Activated CD8-positive, alpha-beta memory T cell treated with anti-CD3 and anti-CD28 coated beads for 1 hour (primary cell): ENCODE measurements at places on chromosomes 2 and 18.
A peak's percentile ranks its signal among the peaks of the same experiment; 100 is the strongest.

- DNase-seq = no peak
Observed at GRCh38 chr2:180539541-180539940, 440.9 kb upstream of the UBE2E3 start.

GRCh38 chr2:138724327-138724726 lies 55.9 kb downstream of the NXPH2 start:
- no peak for DNase-seq

DNA sequence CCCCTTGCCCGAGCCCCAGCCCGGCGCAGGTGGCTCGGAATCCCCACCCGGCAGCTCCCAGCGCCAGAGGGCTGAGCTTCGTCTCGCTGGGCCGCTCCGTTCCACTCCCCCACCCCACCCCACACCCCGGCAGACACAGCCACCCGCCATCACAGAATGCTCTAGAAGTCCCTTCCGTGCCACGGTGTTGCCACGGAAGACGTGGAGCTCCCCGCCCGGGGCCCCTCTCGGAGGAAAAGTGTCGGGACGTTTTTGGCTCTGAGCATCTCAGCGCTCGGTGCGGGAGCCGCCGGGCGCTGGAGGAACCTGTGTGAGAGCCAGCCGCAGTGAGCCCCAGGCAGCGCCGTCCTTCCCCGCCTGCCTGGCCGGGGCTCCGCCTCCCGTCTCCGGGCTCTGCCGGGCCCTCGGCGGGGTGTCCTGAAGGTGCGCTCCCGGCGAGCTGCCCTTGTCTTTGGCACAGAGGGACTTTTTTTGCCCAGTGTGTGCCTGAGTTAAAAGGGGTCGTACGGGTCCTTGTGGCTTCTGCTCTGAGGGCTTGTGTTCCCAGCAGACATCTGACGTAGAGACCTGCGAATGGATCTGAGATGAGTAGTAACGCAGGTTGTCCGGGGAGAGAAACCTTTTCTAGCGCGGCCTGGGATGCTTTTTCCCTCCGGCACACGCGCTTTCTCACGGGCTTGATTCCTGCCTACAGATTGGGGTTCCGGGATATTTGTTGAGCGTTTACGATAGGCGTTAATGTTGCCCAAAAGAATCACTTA lies 1.8 kb downstream of the ZCCHC2 start:
- no peak for DNase-seq

DNA sequence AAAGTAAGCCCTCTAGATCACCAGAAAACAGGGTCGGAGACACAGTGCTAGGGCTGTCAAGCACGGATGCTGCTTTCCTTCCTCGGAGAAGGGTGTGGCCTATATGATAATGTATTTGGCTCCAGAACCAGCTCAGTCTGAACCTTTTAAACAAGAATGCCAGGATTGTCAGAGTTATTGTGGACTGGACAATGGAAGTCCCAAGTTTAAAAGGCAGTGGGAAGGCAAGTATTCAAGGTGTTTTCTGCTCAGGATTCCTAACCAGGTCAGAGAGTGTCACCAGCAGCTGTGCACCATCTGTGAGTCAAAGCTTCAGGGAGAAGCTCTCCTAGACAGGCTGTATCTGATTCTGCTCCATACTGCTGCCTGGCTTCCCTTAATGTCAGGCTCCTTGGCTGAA lies 94.8 kb downstream of the SPOPL start:
- DNase-seq = no peak

GRCh38 chr2:7417845-7418742 lies 500.9 kb downstream of the RNF144A start:
- DNase-seq = no peak

DNA sequence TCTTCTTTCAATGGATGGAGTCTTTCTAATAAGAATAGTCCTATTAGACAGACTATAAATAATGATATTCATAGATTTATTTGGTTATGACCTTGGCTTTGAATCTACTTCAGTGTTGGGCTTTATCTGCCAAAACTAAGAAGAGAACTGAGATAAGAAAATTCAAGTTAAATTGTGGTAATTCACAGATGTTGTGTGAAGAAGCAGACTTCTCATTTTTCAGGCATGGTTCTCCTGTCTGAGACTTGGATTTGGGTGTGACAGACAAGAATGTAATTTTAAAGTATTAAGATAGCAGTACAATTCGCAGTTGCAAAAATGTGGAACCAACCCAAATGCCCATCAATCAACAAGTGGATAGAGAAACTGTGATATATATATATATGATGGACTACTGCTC lies 124.7 kb downstream of the QPCT start:
- DNase-seq = no peak

DNA sequence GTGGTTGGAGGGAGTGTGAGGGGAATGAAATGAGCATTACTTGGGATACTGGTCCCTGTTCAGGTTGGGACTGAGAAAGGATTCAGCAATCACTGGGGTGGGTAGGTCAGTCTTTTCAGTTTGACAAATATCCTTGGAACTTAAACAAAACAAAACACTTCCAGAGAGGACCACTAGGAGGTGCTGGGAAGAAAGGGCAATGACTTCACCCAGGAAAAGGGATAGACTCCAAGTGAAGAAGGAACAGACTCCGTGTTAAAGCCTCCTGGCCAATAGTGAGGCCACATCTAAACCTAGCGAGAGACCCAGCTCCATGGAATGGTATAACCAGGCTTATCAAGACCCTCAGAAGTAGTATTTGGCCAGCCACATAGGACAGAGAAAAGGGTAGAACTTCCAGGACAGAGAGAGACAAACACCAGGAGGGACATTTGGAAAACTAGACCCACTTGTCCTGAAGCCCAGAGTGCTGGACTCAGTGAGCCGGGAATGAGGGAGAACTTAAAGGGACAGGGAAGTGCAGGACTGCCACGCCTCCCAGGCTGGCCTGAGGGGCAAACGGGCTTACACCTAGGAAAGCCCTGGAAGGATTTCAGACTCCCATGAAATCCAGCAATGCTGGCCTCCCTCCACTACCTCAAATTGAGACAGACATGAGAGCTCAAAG lies 19.6 kb upstream of the KCNG3 start:
- no peak for DNase-seq

GRCh38 chr18:75066936-75067335 lies 142.0 kb downstream of the PTGR3 start:
- no peak for DNase-seq

DNA sequence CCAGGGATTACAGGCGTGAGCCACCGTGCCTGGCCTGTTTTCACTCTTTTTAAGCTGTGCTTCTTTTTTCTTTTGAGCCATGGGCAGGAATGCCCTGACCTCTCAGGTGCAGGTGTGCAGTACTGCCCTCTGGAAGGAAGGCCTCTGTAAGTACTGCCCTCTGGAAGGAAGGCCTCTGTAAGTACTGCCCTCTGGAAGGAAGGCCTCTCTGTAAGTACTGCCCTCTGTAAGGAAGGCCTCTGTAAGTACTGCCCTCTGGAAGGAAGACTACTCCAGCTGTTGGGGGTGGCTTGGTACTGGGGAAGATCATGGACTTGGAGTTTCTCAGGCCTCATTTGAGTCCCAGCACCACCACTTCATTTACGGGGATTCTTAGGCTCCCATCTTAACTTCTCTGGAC lies 248.5 kb upstream of the ID2 start:
- no peak for DNase-seq

- DNase-seq = no peak
Observed at GRCh38 chr18:36769611-36770314, 59.0 kb downstream of the TPGS2 start.

DNA sequence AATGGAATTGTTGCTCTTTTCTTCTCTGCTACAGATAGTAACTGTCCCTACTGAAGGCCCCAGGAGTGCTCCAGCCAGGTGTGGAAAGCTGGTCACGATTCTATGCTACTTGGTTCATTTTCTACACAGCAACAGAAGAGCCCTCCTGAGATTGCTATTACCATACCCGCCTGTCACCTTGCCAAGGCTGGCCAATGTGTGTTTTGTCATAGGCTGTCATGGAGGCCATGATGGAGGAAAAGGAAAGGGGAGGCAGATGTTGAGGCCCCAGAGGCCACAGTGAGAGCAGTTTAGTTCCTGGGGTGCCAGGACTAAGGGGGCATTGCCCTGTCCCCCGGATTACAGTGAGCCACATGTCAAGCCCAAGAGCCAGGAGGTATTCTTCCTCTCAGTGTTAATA lies 952 bp downstream of the ELMOD3 start:
- DNase-seq = no peak

DNA sequence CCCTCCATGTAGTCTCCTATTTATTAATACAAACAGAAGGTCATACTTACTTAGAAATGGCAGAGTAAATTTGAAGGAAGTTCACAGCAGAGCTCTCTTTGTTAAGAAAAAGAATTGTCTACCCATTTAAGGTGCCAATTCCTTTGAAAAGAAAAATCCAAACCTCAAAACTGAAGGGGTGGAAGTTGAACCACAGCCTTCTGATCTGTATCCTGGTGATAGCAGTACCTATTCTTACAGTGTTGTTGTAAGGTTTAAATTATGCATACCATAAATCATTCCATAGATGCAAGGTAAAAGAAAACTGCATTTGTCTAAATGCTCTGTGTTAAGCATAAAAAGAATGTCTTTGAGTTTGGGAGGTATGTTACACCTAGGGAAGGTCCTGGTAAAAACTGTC lies 47.6 kb downstream of the COBLL1 start:
- DNase-seq = no peak

- no peak for DNase-seq
Observed at GRCh38 chr2:151357359-151357758, at the start of gene TNFAIP6. Gene TNFAIP6, plus strand, starts transcription at chr2:151357592. Its CDS starts 75 bp downstream, at chr2:151357667.

GRCh38 chr2:236205867-236206645 lies 37.9 kb upstream of the GBX2 start:
- DNase-seq = no peak

- no peak for DNase-seq
Observed at GRCh38 chr18:9988665-9989064, 74.8 kb downstream of the VAPA start.

DNA sequence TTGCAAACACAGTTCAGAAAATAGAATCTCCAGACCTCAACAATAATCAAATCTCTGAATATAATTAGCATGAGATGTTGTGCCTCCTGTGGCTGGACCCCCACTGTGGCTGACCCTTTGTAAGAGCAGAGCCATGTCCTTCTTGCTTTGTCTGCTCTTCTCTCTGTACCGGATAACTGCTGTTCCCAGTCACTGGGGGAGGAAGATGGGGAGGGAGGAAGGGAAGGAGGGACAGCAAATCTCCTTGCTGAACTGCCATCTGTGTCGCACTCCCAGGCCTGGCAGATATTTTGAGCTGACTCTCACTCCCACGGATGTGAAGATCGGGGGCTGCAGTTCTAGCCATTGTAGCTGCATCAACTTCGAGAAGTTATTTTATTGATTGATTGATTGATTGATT lies 319.0 kb upstream of the CXCR4 start:
- DNase-seq = no peak

DNA sequence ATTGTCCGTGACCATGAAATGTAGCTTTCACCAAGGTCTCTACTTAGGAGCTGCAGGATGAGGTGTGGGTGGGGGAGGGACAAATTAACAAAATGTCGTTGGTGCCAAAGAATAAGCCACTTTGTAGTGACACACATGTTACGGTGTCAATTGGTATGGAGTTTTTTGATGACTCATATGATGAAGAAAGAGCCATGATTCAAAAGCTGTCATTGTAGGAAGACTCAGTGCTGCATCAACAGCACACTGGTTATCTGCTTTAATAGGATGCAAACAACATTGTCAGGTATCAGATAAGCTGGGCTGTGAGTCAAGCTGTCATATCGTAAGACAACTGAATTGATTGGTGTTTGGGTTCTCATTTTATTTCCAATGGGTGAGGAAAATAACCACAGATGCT lies 36.6 kb upstream of the BOD1L2 start:
- DNase-seq = no peak

GRCh38 chr2:72770879-72771461 lies 54.9 kb downstream of the EXOC6B start:
- DNase-seq = peak; percentile 13
